Skeletal muscle cell (primary cell): ENCODE measurements at places on chromosomes 12 and 14.

DNA sequence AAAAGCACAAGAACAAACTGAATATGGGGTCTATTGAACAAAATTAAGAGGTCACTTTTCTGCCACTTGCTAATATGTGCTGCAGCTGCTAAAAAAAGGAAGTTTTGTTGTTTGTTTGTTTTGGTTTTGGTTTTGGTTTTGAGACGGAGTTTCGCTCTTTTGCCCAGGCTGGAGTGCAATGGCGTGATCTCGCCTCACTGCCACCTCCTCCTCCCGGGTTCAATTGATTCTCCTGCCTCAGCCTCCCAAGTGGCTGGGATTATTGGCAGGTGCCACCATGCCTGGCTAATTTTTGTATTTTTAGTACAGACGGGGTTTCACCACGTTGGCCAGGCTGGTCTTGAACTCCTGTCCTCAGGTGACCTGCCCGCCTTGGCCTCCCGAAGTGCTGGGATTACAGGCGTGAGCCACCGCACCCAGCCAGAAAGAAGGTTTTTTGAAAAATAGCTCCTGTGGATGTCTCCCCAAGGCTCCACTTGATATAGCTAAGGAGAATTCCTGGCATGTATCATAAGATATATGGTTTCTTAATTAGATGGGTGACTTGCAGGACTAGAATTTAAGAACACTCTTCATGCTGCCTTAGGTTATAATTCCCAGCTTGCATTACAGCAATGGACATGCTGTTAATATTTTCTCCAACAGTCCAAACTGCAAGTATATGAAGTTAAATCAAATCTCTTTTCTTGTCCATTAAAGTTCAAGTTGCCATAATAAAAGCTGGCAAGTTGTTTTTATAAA lies 237.6 kb upstream of the AMIGO2 start:
- no peak for DNase-seq

GRCh38 chr12:3420693-3421092 lies 70.3 kb upstream of the PRMT8 start:
- DNase-seq: no peak

DNA sequence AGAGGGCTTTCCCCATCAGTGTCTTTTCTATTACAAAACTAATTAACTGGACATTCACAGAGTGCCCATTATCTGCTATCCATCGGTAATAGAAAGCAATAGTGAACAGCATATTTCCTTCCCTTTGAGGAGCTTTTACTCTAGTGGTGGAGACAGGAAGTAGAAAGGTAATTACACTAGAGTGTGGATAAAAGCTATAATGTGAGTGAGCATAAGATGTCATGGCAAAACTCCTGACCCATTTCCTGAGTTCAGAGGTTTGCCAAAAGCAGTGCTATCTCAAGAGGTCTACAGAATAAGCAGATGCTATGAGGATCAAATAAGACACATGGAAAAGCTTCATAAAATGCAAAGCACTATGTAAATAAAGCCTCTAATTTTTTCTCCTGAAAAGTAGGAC lies 24.0 kb downstream of the TIMELESS start:
- no peak for DNase-seq

- no peak for DNase-seq
These were observed 2.8 kb upstream of the SIX1 start for GRCh38 chr14:60651796-60652673.

- no peak for DNase-seq
These were observed 29.8 kb downstream of the ADGRD1 start for GRCh38 chr12:130983328-130984017.

- DNase-seq: no peak
These were observed 341.1 kb downstream of the BTG1 start for GRCh38 chr12:91804533-91804932.

DNA sequence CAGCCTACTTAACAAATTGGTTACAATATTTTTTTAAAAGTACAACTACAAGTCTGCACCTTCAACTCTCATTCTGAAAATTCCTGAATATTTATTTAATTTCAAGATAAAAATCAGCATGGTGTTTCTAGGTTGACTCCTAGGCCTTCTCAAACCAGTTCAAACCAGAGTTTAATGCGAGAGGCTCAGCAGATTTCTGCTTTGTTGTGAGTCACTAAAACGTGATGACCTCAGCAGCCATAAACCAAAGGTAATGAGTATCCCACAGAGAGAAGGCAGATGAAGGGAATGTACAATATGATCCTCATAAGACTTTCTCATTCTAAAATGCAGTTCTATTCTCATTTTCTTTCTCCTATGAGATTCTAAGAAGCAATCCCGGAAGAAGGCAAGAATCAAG lies 1.5 kb downstream of the PRDM4 start:
- DNase-seq: peak; percentile 63

DNA sequence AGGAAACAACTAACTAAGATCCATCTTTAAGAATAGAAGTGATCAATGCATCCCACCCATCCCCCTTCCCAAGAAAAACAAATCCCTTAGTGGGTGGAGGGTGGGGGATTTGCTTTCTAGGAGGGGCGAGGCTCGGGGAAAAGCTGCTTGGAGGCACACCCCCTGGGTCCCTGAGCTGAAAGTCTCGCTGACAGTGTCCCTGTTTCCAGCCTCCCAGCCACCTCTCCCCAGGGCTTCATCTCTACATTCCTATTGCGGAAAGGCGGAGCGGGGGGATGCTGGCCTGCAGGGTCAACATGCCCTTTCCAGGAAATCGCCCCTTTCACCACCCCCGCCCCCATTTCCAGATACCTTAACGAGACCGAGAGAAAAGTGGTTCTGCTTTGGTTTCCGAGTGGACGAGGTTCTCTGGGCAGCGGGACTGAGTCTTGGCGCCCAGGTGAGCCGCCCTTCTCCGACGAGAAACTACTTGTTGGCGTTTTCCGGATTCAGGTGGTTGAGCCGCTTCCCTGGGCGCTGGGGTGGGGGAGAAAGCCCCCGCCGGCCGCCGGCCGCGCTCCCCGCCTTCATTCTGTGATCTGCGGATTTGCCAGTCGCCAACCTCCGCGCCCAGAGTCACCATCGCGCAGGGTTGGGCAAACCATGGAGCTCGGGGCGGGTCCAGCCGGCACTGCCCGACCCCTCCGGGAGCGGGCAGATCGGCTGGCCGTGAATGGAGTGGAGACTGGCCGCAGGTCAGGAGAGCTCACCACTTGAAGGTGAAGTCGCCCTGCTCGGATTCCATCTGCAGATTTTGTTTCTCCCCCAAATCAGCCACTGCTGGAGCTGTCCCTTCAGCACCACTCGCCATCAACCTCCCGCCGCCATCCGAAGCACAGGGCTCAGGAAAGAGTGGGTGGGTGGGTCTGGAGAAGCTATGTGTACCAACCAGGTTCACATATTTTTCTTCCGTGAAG lies 505 bp downstream of the KCNC2 start:
- DNase-seq: no peak

DNA sequence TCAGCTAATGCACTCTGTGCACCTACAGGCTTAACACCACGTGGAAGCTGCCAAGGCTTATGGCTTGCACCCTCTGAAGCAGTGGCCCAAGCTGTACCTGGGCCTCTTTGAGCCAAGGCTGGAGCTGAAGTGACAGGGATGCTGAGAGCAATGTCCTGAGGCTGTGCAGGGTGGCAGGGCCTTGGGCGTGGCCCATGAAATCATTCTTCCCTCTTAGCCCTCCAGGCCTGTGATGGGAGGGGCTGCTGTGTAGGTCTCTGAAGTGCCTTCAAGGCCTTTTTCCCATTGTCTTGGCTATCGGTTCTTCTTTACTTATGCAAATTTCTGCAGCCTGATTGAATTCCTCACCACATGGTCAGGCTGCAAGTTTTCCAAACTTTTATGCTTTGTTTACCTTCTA lies 47.4 kb upstream of the TMTC1 start:
- DNase-seq: no peak

- no peak for DNase-seq
These were observed 110.2 kb downstream of the DPF3 start for GRCh38 chr14:72783741-72784140.

GRCh38 chr14:94403312-94403932 lies 15.0 kb upstream of the SERPINA1 start:
- no peak for DNase-seq

DNA sequence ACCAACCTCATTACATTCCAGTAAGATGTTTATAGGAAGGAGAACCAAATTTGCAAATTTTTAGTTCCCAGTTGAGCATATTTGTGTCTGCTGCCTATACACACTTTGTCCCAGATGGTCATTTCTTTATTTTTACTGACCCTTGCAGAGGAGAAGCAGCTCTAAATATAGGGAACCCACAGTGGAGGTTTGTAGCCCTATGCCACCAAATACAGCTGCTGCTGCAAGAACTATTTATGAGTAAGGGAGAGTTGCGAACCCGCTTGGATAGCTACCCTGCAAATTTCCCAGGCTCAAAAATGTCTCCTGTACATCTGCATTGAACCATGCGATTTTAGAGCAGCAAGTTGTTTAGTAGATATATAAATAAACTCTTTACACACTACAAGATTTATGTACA lies 48.2 kb downstream of the NAV3 start:
- DNase-seq: no peak

DNA sequence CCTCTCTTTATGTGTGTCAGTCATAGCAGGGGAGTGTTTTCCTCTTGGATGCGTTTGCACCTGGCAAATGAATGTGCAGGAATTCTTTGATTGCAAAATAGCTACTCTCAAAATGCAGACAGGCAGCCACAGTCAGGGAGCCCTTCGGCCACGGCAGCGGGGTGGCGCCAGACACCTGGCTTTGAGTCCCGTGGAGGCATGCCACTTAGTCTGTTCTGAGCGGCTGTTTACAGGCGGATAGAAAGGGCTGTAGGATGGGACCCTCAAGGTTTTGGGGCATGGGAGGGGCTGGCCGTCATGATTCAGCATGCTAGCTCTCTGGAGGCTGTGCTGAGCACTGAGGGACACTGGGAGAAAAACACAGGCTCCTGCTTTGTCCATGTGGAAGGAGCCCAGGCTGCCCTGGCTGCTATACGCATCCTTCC lies 117.1 kb downstream of the SLC25A47 start:
- peak; percentile 32 for DNase-seq

GRCh38 chr12:54016478-54016964 lies 7.7 kb downstream of the HOXC8 start:
- peak; percentile 85 for DNase-seq

GRCh38 chr14:55851961-55852360 lies 266.2 kb upstream of the PELI2 start:
- DNase-seq: no peak

DNA sequence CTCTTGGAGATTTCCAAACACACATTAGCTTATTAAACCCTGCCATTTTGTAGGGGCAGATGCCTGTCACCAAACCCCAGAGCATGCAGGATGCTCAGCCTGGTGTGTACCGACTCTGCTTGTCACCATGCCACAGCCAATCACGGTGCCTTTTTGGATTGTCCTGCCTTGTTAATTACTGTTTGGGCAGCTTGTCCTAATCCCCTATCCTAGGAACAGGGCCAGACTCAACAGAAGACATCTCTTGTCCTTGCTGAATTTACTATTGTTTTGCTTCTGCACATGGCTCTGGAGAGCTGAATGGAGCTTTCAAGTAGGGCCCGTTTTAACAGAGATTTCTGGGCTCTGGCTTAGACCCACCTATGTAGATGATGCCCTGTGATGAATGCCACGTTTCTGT lies 388.5 kb downstream of the AACS start:
- no peak for DNase-seq

DNA sequence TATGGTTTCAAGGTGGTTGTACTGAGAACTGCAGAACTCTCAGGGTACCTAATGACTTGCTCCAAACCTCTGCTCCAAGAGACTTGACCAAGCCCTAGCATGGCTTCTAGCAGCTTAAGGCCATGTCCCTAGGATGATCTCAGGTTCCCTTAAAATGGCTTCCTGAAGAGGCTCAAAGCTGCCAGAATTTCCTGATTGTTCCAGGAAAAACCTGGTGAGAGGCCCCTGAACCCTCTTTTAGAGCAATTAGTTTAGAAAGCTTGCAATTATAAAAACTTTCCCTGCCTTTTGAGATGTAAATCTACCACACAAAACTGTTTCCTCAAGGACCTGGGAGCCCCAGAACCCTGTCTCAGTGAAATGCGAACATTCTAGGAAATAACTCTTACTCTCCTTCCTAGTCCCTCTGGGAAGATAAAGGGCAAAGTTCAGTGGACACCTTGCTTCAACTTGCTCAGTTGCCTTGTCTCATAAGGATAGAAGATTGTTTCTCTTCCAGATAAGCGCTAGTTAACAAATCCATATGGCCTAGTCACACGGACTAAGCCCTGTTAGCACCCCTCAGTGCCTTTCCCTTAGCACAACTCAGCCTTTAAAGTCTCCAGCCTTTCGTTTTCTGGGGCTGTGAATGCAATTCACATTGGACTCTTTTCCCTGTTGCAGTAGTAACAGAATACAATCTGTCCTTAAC lies 2.5 kb downstream of the CMAS start:
- DNase-seq: no peak

DNA sequence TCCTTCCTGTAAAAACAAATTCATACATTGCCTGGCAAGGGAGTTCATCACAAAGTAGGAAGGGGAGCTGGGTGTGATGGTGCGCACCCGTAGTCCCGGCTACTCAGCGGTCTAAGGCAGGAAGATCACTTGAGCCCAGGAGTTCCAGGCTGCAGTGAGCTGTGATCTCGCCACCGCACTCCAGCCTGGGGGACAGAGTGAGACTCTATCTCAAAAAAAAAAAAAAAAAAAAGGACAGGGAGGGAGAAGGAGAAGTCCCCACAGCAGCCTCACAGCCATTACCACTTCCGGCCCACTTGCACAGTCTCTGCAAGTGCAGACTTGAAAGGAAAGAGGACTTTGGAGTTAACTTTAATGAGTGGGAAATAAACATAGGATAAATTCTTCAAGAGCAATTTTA lies 121.0 kb downstream of the FBXL14 start:
- no peak for DNase-seq

DNA sequence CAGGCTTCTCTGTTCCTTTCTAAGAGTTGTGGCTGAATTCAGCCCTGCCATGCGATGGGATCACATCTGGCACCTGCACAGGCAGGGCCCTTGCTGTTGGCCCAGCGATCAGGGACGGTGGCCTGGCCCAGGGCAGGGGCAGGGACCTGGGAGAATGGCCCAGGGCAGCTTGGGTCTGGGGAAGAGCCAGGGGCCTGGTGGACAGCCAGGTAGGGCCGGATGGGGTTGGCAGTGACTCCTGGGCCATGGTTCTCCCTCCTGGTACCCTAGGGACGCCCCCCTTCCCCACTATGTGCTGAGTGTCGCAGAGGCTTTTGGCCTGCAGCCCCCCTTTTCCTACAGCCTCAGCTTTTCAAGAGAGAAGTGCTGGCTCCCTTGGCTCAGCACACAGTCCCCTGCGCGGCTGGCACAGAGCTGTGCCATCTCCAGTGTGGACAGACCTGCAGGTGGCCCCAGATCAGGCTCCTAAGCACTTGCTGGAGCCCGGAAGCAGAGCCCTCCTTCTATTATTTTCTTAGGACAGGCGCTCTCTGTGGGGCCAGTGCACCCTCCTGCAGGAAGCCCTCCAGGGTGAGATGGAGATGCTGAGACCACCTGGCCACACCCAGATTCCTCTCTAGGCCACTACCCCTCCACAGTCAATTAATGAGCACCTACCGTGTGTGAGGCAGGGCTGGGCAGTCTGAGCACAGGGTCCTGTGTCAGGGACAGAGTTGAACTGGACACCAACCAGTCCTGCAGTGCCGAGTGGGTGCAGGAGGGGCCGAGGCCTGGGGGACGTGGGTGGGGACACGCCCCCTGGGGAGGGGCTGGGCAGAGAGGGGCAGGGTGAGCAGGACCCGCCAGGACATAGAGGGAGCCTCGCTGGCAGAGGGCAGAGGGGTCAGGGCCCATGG lies 267.6 kb downstream of the ADGRD1 start:
- DNase-seq: no peak

GRCh38 chr12:62720661-62721330 lies 214.2 kb downstream of the PPM1H start:
- no peak for DNase-seq
